Vagina (tissue), 2 donors: ENCODE measurements at places on chromosomes 5 and 9.

GRCh38 chr9:78167356-78167755, 68.5 kb upstream of the CEP78 start:
- H3K27me3 ChIP-seq: no peaks in the 10 kb centered on the region
- no peaks in the 10 kb centered on the region for H3K36me3 ChIP-seq
- no peak overlapping the region for H3K4me3 ChIP-seq
- no peaks in the 10 kb centered on the region for H3K4me1 ChIP-seq
- DNase-seq: no peak
- H3K27ac ChIP-seq: no peak overlapping the region

DNA sequence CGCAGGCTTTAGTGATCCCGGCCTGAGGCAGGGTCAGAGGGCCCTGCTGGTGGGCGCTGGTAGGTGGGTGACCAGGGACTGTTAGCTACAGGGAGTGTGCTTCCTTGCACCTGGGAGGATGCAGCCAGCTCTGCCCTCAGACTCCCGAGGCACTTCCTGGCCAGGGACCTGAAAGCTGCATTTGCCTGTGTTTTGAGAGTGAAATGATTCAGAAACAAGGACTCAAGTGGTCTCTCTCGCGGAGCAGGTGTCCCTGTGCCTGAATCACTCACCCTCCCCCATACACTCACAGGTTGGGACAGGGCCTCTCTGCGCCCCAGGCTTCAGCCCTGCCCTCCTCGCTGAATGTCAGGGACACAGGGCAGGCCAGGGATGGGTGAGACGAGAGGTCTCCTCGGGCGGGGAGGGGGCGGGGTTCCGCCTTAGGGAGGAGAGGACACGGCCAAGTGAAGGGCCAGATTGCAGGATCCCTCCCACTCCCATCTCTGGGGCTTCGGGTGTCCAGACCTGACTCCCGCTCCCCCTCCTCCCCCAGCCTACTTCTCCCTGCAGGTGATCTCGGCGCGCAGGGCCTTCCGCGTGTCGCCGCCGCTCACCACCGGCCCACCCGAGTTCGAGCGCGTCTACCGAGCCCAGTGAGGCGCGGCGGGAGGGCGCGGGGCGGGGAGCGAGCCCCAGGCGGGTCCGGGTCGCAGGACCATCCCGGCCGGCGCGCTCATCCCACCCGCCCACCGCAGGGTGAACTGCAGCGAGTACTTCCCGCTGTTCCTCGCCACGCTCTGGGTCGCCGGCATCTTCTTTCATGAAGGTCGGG, 1.5 kb downstream of the LTC4S start:
- peak overlapping the region; percentile 94 for H3K27ac ChIP-seq
- peak overlapping the region; percentile 55 for H3K4me3 ChIP-seq
- peaks cover 32% of the 10 kb centered on the region for H3K36me3 ChIP-seq
- peaks cover 45% of the 10 kb centered on the region for H3K4me1 ChIP-seq

- H3K27ac ChIP-seq: no peak overlapping the region
- no peak for DNase-seq
- H3K4me1 ChIP-seq: peaks cover 49% of the 10 kb centered on the region
- no peaks in the 10 kb centered on the region for H3K36me3 ChIP-seq
- peaks cover 27% of the 10 kb centered on the region for H3K27me3 ChIP-seq
Measured at GRCh38 chr5:171315386-171315891, 6.4 kb downstream of the TLX3 start.

DNA sequence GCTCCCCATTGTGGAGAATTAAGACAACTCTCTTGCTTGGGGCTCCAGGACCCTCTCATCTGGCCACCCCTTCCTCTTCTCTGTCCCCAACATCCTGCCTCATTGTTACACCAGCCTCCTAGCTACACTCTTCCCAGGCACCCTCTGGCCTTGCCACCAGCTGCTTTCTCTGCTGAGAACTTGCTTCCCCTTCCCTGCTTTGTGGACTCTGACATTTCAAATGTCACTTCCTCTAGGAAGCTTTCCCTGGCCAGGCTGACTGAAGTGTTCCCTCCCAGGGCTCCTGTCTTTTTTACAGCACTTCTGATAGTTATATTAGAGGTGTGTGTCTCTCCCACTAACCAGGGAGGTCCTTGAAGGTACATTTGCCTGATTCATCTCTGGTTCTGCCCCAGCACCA, 194.0 kb upstream of the KLF4 start:
- no peaks in the 10 kb centered on the region for H3K27me3 ChIP-seq
- DNase-seq: no peak
- H3K27ac ChIP-seq: no peak overlapping the region

- H3K27ac ChIP-seq: no peak overlapping the region
- no peak overlapping the region for H3K4me3 ChIP-seq
- peaks cover 18% of the 10 kb centered on the region for H3K4me1 ChIP-seq
- no peaks in the 10 kb centered on the region for H3K27me3 ChIP-seq
- DNase-seq: no peak
- no peaks in the 10 kb centered on the region for H3K36me3 ChIP-seq
Measured at GRCh38 chr5:115243412-115243811, 19.3 kb downstream of the PGGT1B start.

GRCh38 chr9:108703429-108703828, 152.4 kb downstream of the ACTL7B start:
- H3K4me1 ChIP-seq: peaks cover 24% of the 10 kb centered on the region
- peak overlapping the region; percentile 6 for H3K27ac ChIP-seq
- H3K27me3 ChIP-seq: no peaks in the 10 kb centered on the region
- no peaks in the 10 kb centered on the region for H3K36me3 ChIP-seq
